ENCODE measurements at places on chromosomes 7 and 10.

- no peak for DNase-seq
Observed at GRCh38 chr7:22694597-22695207, 32.3 kb upstream of the IL6 start.

DNA sequence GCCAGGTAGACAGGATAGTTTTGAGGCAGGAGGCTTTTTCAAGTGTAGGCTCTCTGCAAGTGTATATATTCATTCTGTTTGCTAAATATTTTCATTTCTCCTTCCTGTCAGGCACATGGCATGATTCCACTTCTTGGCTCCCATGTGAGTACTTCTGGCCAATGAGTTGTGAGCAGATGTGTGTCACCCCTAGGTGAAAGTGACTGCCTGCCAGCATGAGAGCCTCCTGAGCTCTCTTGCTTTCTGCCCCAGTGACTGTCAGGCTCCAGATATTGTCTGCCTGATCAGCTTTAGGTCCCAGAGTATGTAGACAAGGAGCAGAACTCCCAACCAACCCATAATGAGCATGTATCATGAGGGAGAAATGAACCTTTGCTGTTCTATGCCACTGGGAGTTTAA lies 257.6 kb upstream of the NPY start:
- DNase-seq, result no peak

DNA sequence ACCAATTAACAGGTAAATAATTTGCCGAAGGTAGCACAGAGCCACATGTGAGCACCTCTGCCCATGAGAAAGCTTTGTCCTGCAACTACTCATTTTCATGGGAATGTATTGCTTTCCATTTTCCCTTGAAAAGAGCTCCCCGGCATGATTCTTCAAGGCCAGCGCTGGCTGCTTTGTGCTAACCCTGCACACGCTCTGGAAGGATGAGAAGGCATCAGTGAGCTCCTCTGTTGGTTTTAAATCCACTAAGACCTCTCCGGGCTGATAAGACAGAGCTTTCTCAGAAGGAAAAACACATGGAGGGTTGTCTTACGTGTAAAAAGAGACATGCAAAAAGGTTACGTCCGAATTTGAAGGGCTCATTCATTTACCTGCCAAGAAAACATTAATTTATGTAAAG lies 553.9 kb upstream of the MKI67 start:
- no peak for DNase-seq

DNA sequence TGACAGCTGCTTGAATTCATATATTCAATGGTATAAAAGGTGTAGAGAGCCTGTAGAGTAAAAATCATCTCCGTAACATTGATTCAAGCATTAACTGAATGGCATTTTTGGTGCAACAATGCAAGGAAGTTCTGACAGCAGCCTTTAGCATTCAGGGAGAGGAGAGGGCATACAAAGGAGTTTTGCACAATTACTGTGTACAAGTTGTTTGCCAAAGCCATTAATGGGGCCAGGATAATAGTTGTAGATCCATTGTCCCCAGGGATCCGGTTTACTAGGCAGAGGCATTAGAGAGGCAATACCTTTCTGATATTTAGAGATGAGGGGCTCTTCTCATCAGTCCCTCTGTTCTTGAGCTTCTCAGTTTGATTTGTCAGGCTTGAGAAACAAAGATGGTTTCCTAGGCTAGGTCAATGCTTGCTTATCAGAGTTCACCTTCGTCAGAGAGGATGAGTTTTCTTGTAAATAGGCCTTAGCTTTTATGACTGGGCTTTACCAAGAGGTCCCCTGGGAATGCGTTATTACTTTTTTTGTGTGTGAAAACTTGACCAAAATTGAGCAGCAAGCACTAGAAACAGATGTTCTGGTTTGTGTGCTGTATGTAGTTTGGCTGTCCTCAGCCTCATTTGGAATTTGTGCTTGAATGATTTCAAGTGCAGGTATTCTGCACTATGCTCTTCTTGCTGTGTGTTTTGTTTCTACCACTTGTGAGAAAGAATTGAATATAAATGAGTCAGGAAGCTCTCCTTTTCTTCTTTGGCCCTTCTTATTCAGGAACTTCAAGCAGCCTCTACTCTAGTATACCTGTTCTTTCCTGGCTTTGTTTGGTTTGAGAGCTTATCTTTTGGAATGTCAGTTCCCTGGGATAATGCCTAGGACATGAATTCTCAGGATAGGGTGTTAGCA lies 32.0 kb downstream of the SND1 start:
- no peak for DNase-seq

GRCh38 chr7:18861514-18862118 lies 255.8 kb downstream of the TWIST1 start:
- no peak for DNase-seq

DNA sequence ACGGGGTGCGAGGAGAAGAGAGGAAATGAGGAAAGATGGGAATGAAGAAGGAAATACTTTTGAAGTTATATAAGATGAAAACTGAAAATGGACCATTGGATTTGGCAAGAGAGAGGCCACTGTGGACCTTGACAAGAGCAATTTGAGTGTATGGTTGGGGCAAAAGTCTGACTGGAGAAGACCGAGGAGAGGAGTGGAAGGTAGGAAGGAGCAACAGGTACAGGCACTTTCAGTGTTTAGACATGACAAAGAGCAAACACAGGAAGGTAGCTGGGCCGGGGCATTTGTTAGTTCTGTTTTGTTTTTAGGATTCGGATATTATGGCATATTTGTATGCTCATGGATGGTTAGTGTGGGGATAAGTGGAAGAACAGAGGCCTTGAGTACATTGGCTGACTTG lies 99.4 kb downstream of the TAF3 start:
- no peak for DNase-seq

GRCh38 chr7:155362380-155363145 lies 64.9 kb downstream of the INSIG1 start:
- DNase-seq, result no peak

GRCh38 chr7:117796889-117797288 lies 76.4 kb downstream of the CTTNBP2 start:
- DNase-seq, result no peak

All from esophagus squamous epithelium (tissue), 5 donors.